Activated T-cell treated with anti-CD3 and anti-CD28 coated beads for 4 hours (primary cell): ENCODE measurements at places on chromosomes 4 and X.

DNA sequence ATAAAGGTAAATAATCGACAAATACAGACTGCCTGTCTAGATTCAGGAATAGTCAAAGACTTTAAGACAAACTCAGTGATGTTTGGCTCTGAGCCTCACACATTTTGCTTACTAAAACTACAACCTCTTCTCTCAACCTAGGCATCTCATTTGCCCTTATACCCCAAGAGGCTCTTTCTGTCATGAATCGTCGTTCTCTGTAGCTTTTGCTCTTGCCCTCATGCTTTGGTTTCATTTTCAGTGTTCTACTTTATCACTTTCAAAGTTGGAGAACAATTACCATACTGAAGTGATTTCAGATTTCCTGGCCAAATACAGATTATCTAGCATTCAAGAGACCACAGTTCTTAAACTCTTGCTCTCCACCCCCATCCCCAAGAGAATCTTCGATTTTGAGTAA, 114.1 kb upstream of the RAP2C start:
- no peak for DNase-seq

GRCh38 chr4:113711883-113712662, 49.5 kb downstream of the CAMK2D start:
- no peak for DNase-seq

DNA sequence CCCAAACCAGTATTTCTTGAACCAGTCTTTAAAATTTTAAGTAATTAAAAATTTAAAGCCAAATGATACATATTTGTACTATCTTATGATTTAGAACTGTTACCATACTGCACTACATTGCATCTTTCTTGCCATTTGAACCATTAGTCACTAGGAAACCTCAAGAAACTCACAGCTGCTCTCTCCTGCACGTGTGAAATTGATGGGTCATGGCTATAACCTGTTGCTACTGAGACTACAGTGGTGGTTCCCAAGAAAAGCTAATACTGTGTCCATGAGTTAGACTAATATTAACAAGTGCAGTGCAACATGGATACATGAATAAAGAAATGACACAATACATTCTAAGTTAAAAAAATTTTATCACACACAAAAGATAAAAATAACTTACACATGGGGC, 88.4 kb downstream of the PDE5A start:
- no peak for DNase-seq

GRCh38 chr4:27248829-27249228, 388.2 kb downstream of the STIM2 start:
- DNase-seq, result no peak

- no peak for DNase-seq
Measured at GRCh38 chr4:186497043-186497442, 58.3 kb downstream of the MTNR1A start.

- DNase-seq, result no peak
Measured at GRCh38 chrX:63581398-63581797, 203.6 kb downstream of the ARHGEF9 start.
